Karpas-422 (cell line): ENCODE measurements at places on chromosomes 3 and 15. TPM values are rescaled to one million over a fixed set of nuclear protein-coding genes. Genes with fewer than 3 reads are reported as not detected.
A peak's percentile ranks its signal among the peaks of the same experiment; 100 is the strongest.

The CPLX3 gene
- 5.2 and 7.3 TPM in 2 replicates for total RNA-seq

The PTPRG gene
- 0.47 TPM in 1 of 2 replicates, not detected in the other for total RNA-seq

The PRSS50 gene
- not detected in 2 replicates for total RNA-seq

The ZXDC gene
- total RNA-seq, result 18.9 and 25.6 TPM in 2 replicates

The SEMA5B gene
- total RNA-seq, result not detected in 2 replicates

DNA sequence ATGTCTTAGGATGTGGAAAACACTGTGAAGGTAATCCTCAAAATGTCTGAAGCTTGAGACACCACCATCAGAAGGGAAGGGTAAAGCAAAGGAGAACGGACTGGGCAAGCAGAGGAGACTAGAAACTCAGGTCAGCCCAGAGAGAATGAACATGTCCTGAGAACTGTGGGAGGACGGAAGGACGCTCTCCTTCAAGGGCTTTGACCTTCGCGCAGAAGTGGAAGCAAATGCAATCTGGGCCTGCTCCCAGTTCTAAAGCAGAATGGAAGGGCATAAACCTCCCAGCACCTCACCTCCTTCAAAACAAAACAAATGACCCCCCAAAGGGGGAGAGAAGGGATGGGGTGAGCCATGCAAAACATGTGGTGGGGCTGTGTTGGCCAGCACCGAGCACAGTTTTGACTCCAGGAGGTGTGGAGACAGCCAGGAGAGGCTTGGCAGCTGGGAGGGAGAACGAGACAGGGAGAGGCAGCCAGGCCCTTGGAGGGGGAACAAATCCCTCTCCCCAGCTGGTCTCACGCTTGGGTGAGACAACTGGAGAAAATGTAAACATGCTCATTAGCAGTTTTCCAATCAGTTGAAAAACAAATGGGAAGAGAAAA, 222.4 kb upstream of the WNT5A start:
- no peak for DNase-seq

DNA sequence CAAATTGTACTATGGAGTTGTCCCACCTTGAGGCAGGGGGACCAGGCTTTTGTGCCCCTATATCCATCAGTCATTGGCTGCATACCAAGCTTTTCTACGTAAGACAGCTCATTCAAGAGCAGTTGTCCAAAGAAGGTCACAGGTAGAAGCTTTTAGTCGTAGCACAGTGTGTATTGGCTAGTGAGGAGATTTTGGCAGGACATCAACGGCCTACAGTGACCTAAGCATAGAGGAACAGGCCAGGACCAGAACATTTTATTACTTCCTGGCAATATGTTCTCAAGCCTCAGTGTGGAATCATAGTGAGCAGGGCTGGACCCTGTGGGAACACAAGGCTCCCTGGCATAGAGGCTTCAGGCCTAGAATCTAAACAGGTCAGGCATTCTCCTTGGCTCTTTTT, 105.4 kb upstream of the ANKRD28 start:
- no peak for DNase-seq

DNA sequence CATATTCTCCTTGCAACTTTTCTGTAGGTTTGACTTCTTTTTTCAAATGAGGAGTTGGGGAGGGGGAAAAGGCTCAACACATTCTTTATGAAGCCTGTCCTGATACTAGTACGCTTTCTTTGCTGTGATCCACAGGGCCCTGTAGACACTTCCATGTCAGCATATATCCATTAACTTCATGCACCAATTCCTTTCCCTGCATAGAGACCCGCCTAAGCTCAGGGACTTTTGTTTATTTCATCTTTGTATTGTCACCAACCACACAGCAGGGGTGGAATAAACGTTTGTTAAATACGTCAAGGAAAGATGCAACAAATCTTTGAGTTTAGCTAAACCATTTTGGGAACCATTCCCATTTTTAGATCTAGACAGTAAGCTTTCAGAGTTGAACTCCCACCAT, 43.0 kb upstream of the GK5 start:
- DNase-seq, result no peak

DNA sequence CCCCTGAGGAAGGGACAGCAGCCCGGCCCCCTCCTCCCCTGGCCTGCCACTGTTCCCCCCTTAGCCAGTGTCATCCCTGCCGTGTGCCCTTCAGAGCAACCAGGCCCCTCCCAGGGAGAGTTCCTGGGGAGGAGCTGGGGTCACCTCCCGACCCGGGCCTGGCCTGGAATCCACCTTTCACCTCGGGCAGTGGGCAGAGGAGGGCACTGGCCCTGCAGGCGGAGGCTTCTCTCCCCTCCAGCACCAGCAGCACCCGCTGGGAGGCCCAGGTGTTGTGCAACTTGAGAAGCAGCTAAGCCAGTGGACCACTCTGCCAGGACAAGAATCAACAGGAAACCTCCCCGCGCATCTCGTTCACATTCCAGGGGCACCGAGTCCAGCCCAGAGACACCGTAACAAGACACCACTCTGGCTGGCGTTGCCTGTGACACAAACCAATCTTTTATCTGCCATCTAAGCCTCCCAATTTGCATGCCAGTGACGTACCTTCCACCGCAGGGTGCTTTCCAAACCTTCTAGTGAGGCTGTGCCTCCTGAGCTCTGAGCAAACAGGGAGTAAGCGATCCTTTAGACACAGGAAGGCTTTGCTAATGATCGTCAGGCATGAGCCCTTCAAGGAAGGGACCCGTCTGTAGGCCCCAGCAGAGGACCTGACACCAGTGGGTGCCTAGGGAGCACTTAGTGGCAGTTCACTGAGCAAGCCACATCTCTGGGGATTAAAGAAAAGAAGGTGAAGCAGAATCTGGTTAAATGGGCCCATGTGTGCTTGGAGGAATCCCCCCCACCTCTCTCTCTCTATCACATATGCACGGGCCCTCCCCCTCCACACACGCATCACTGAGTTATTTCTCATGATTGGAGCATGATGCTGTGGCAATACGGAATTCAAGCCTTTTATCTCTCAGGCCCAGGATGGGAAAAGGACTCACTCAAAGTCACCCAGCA, 98.9 kb upstream of the TLE3 start:
- peak; percentile 96 for DNase-seq

- peak; percentile 83 for DNase-seq
Observed at GRCh38 chr15:79339588-79340314, 28.8 kb downstream of the TMED3 start.

- no peak for DNase-seq
Observed at GRCh38 chr15:34655326-34655725, 71.9 kb upstream of the GOLGA8B start.

DNA sequence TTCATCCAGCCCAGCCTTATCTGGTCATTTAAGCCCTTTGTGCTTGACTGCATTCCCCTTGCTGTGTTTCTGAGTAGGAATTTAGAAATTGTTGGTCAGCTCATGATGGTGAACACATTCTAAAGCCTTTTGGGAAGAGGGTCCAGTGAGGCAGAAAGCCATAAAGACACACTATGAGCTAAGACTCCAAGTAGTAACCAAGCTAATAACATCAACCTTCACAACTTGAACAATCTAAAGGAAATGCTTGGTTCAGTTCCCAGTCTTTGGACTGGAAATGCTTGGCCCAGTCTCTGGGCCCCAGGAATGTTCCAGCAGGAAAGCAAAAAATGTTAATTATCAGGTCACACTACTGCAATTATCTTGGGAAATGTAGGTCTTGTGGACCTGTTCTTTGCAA, 7.7 kb downstream of the PLSCR1 start:
- no peak for DNase-seq

GRCh38 chr15:70401709-70402108, 304.0 kb upstream of the TLE3 start:
- no peak for DNase-seq

DNA sequence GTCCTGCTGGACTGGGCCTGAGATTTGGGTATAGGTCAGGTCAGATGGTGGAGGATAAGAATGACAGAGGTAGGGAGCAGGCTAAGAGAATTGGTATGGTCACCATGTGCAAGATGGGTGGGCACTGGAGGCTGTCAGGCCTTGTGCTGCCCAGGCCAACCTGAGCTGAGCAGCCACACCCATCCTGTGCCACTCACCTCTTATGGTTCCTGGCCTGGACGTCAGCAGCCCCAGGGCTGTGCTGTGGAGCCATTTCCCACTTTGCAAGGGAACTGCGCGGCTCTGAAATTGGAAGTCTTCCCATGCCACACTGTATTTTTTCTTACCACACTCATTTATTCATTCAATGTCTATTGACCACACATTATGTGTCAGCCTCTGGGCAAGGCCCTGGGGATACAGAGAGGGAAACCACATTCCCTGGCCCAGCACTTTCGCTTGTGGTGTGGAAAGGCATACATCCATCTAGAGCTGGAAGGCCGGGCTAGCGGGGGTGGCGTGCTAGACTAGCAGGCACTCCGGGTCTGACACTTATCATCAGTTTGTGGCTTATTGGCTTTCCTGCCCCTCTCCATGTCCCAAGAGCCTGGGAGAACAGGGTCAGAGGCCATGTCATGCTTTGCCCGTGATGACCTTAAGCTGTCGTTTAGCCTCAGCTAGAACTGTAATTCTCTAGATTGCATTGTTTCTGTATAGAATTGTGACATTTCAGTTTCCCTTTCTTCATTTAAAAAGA, 51.1 kb upstream of the POLG start:
- no peak for DNase-seq

DNA sequence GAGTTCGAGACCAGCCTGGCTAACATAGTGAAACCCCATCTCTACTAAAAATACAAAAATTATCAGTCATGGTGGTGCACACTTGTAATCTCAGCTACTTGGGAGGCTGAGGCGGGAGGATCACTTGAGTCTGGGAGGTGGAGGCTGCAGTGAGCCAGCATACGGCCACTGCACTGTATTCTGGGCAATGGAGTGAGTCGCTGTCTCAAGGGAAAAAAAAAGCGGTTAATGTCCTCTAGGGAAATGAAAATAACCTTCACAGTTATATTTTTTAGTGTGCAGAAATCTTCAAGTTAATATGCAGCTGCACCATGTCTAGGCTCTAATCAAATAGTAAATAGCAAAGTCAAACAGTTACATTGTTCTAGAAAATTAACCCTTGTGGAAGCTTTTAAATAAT, 14.8 kb downstream of the CEP19 start:
- peak; percentile 72 for DNase-seq

DNA sequence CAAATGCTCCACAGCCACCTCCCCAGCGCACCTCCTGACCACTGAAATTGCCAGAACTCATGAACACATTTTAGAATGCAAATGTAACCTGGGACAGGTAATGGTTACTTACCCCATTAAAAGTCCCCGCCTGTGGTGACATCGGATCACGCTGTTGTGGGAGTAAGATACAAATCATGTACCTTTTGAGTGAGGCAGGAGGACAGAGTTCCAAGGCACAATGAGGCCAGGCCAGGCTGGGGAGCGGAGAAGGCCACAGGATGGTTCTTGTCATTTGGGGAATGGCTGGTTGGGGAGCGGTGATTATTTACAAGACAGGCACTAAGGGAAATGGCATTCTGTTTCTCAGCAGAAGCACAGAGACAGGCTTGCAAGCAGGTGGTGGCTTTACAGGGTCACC, 490.0 kb downstream of the EDEM1 start:
- no peak for DNase-seq

- DNase-seq, result no peak
Observed at GRCh38 chr3:114081037-114081436, 24.5 kb downstream of the QTRT2 start.

DNA sequence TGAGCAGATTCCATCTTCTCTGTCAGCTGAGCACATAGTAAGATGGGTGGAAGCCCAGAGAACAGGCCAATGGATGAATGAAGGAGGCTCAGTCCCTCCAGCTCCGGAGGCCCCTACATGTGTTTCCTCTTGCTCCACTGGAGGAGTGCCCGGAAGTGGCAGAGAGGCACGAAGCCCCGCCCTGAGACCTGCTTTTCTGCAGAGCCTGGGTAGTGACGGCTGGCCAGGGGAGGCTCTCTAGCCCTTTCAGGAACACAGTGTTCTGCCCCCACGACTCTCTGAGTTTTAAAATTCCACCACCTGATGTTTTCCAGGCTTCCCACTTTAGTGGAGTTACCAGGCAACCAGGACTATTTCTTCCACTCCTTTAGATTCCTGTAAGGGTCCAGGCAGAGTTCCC, 149.4 kb upstream of the SLC6A11 start:
- peak; percentile 87 for DNase-seq

DNA sequence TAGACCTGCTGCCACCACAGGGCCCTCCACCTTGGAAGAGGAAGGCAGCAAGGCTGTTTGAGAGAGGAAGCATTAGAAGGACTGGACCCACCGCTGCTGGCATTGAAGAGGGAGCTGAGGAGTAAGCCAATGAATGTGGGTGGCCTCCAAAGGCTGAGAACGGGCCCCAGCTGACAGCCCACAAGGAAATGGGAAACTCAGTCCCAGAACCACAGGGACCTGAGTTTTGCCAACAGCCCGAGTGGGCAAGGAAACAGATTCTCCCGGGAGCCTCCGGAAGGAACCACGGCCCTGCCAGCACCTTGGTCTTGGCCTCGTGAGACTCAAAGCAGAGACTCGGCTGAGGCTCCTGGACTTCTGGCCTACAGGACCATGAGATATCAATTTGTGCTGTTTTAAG, 95.4 kb upstream of the SNRPA1 start:
- no peak for DNase-seq

GRCh38 chr3:113751141-113751540, 4.3 kb downstream of the ATP6V1A start:
- no peak for DNase-seq
